Skin of body (tissue), 3 donors: ENCODE measurements at places on chromosomes 6 and 20. TPM values are rescaled to one million over a fixed set of nuclear protein-coding genes. Genes with fewer than 3 reads are reported as not detected.

GRCh38 chr6:154056536-154056935 is 17.5 kb downstream of the OPRM1 start:
- no peak for DNase-seq

DNA sequence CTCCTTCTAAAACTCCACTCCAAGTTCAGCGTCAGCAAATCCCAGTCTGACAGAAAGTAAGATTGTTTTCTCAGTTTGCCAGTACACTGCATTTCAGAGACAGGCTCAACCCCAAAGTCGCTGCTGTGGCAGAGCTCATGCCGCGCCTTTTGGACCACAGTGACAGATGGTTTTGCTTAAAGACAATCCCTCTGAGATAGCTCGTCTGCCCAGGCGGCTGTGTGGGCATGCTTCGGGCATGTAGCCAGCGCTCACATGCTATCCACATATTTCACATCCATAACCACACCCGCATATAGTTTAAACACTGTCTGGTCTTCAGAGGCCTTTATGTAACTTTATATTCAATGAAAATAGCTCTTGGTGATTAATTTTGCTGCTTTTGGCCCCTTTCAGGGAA is 14.7 kb upstream of the PXDC1 start:
- peak; percentile 23 for DNase-seq

The TPBG gene
- total RNA-seq = 12.8 TPM

- no peak for DNase-seq
These were observed 545 bp downstream of the ACTR5 start for GRCh38 chr20:38748861-38749149.

The BPI gene
- total RNA-seq = 7.9 TPM

DNA sequence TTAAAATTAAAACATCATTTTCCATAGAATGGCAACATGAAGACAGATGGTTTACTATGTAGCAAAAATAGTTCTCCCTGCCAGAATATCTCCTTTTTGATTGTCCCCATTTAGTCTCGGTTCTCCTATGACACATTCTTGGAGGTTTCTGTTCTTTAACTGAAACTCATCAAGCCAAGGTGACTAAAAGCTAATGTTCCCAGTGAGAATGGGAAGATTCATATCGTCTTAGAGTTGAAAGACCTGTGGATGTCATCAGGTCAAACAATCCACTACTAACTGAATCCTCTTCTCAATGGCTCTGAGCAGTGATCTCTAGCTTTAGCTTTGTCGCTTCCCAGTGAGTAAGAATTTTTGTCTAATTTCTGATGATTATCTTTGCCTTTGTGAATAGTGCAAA is 1.3 kb upstream of the DOK5 start:
- no peak for DNase-seq

The HSPA12B gene
- 14.0 TPM for total RNA-seq

The SRSF12 gene
- total RNA-seq = 3.8 TPM

GRCh38 chr6:48369100-48369499 is 258.1 kb upstream of the PTCHD4 start:
- no peak for DNase-seq

- DNase-seq = no peak
These were observed 27.6 kb downstream of the NCOA5 start for GRCh38 chr20:46062151-46062550.

The DEFB115 gene
- not detected for total RNA-seq

The ZNF335 gene
- total RNA-seq = 12.2 TPM

DNA sequence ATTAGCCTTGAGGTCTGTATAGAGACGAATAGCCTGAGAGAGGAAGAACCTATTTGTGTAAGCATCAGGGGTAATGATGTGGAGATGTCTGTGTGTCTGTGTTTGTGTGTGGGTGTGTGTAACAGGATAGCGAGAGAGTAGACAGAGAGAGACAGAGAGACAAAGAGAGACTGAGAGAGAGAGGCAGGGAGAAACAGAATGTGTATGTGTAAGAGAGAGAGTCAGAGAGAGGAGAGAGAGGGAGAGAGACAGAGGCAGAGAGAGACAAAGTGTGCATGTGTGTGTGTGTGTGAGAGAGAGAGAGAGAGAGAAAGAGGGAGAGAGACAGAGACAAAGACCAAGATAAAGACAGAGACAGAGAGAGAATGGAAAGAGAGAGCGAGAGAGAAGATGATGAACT is 396.1 kb downstream of the PAX1 start:
- no peak for DNase-seq

DNA sequence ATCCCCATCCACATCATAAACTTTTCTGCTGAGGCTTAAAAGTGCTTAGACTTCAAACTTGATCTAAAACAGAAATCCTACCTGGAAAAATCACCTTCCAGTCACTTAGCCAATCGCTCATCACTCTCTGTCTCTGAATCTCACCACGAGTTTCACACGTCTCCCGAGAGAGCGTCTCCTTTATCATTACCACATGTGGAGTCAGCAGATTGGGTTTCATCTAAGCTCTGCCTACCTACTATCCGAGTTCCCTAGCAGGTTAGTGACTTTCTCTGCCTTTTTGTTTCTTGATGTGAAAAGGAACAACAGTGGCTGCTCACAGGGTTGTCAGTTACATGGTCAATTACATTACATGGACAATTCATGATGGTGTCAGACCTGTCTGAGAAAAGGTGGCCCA is 286.2 kb downstream of the ESR1 start:
- no peak for DNase-seq

- no peak for DNase-seq
These were observed 20.8 kb upstream of the MLN start for GRCh38 chr6:33824461-33825154.

DNA sequence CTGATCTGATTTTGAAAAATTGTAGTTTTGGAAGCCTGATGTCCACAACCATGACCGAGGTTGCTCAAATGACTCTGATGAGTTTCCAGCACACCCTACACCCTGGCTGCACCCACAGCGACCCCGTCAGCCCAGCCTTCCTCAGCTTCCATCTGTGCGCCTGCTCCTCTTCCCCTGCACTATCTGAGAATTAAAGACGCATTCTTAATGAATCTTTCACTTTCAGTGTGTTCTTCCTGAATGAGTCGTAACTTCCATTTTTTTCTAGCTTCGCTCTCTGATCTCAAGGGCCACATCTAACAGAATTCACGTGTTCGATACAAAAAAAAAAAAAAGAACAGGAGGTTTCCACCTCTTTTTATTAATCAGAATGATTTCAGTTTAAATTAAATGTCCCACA is 21.3 kb upstream of the RREB1 start:
- peak; percentile 10 for DNase-seq

GRCh38 chr6:3904518-3904917 is 55.3 kb downstream of the FAM50B start:
- no peak for DNase-seq

The LTB gene
- total RNA-seq = 1.6 TPM

The LINC00237 gene
- total RNA-seq = not detected

- no peak for DNase-seq
These were observed 364.3 kb upstream of the MAN1A1 start for GRCh38 chr6:119713903-119714302.

The MUC22 gene
- total RNA-seq = not detected

DNA sequence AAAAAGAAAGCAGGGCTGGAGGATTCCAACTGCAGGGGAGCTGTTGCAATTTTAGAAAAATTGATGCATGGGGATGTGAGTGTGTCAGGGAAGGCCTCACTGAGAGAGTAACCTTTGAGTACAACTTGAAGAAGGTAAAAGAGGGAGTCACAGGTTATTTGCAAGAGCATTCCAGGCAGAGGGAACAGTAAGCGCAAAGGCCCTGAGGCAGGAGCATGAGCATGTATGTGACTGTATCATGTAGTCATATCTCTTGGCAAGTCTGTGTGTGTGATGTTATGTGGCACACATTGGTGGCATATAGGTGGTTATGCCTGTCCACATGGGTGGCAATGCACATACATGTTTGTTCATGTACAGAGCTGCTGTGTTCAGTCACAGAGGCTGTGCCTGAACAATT is 71.2 kb upstream of the ZNFX1 start:
- no peak for DNase-seq

GRCh38 chr6:6790393-6790792 is 201.9 kb downstream of the LY86 start:
- no peak for DNase-seq
